Stimulated activated CD4-positive, alpha-beta T cell treated with anti-CD3 and anti-CD28 coated beads, Interleukin-4, amount 100 ng/mL, for 1 hour (primary cell): ENCODE measurements at places on chromosomes 12 and 14.

DNA sequence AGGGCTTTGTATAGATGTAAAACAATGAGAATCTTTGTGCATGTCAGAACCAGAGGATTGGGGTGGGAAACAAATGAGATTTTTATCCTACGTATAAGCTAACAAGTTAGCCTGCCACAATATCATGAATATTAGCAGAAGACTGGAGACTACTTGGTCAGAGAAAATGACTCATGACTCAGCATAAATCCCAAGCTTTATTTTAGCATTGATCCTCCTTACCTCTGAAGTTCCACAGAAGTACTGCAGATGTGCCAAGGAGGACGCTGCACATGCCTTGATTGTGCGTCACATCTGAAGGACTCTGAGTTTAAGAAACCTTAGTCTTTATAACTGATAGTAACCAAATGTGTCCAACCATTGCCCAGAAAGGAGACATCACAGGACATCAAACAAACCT is 234.0 kb upstream of the RPL10L start:
- DNase-seq = no peak

DNA sequence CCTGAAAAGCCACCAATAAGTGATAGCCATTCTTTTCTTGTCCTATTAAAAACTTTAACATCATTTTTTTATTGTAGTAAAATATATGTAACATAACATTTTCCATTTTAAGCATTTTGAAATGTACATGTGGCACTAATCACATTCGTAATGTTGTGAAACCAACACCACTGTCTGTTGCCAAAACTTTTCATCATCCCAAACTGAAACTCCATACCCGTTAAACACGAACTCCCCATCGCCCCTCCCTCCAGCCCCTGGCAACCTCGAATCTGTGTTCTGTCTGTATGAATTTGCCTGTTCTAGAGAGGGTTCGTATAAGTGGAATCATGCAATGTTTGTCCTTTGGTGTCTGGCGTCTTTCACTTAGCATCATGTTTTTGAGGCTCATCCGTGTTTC is 75.9 kb downstream of the CCDC92 start:
- no peak for DNase-seq

DNA sequence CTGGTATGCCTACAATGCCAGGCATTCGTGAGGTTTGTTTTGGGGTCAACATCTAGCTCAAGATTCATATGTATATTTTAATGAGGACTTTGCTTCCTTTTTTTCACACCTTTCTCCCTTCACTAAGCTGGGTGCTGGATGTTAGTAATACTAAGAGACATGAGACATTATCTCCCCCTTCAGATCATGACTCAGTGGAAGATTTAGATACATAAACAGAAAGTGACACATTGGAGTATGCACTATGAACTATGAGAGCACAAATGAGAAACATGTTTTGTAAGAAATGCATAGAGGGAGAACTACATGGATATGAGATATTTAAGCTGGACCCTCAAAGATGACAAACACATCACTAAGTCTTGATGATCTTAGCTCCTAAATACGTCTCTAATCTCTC is 286.3 kb downstream of the RPAP3 start:
- no peak for DNase-seq

- DNase-seq = no peak
These were observed 663 bp downstream of the WASHC3 start for GRCh38 chr12:102061096-102061559.

DNA sequence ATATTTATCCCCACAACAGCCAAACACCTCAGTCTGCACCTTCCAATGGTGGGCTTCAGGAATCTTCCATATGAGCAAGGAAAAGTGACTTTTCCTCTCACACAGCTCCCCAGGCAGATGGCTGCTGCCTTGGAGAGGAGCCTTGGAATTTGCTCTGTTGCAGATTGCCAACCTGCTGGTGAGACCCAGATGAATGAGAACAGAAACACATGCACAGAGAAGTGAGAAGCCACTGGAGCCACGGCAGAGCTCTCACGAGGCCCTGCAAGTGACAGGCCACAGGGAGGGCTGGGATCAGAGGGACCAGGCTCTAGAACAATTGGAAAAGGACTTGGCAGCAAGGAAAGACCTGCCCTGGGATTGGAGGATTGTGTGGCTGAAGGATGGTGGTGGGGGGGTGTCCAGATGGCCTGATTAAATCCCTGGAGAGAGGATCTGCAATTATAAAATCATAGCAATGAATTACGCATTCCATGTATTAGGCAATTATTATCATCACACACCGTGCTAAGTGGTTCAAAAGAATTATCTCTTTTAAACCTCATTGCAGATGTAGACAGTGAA is 84.9 kb upstream of the PWP1 start:
- no peak for DNase-seq

GRCh38 chr12:94190623-94191022 is 42.2 kb downstream of the PLXNC1 start:
- DNase-seq = no peak

DNA sequence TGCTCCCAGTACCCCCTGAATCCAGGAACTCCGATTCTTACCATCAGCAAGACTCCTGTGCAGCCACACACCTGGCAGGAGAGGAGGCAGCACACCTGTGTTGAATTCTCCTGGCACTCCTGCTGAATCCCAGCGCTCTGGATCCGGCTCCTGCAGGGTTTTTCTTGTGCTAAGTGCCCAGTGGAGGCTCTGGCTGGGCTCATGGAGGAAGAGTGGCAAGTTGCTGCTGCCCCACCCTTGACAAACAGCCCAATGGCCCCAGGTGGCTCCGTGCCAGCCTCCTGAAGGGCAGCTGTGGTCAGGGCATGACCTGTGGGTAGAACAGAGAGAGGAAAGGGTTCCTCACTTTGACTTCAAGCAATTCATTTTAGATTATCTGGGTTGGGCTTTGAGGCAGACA is 20.0 kb downstream of the CRACR2A start:
- no peak for DNase-seq

- peak; percentile 15 for DNase-seq
These were observed 1089.1 kb downstream of the SLC6A15 start for GRCh38 chr12:83823386-83824045.

DNA sequence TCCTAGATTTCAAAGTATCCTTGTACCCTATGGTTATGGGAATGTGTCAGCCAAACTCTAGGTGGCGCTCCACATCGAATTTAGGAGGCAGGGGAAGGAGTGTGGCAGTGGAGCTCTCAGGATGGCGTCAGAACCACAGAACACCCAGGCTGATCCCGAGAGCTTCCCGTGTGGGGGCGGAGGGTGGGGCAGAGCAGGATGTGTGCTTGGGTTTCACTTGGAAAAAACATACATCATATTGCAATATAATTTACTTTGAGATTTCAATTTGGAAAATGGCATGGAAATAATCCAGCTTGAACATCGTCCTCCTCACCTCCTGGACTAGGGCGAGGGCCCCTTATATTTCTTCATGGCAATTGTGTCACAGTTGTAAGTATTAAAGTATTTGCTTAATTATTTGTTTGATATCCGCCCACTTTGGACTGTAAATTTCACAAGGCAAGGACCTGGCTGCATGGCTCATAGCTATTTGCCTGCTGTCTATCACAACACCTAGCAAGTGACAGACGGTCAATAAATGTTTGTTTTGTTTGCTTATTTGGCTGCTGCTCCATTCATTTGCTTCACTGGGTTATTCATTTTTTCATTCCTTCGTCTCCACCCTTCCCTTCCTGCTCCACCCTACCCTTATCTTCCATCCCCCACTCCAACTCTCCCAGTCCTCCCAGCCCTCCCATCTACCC is 221.5 kb upstream of the HMGA2 start:
- peak; percentile 14 for DNase-seq

DNA sequence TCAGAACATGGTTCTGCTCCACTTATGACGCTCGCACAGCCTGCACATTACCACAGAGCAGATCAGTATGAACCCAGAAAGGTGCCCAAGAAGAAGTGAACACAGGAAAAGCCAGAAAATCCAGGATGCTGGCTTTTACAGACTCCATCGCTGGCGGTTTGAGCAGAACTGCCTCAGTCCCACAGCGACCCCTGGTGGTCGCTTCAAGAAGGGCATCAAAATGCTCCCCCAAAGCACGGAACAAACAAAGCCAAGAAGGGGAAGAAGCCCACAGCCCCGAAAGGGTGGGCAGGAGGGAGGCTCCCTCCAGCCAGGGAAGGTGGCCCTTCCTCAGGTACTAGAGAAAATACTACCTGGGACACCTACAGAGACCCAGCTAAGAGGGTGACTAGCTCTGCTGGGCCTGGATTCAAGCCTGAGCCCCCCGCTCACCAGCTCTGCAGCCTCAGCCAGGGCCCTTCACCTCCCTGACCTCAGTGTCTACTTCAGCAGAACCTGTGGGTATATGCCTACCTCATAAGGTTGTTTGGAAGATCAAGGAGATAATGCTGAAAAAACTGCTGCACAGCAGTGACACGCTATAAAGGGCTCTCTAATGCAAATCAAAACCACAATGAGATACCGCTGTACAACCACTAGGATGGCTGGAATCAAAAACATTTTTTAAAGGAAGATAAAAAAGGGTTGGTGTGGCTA is 98.1 kb downstream of the NCOR2 start:
- DNase-seq = peak; percentile 28

DNA sequence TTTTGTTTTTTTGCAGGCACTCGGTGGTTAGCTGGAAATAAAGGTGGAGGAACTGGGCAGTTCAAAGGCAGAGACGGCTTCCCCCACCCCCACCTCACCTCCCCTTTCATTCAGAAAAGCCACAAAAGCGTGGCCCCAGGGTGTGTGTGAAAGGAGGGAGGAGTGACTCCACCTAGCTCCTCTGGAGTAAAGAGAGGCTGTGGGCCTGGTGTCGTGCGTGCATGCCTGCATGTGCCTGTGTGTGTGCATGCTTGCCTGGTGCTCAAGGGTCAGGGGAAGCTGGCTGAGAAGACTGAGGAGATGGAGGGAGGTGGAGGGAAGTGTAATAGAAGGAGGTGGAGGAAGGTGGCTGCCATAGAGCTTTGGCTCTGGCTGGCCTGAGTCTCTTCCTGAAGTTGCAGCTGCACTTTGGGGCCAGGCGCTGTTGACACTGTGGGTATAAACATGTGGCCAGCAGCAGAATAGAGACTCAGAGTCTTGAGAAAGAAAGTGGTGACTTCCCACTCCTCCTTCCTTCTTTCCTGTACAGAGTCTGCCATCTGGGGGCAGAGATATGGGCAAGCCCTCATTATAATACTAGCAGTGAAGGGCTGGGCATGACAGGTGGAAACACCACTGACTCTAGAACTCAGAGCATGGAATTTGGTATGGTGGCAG is 36.9 kb upstream of the SINHCAF start:
- DNase-seq = peak; percentile 2

DNA sequence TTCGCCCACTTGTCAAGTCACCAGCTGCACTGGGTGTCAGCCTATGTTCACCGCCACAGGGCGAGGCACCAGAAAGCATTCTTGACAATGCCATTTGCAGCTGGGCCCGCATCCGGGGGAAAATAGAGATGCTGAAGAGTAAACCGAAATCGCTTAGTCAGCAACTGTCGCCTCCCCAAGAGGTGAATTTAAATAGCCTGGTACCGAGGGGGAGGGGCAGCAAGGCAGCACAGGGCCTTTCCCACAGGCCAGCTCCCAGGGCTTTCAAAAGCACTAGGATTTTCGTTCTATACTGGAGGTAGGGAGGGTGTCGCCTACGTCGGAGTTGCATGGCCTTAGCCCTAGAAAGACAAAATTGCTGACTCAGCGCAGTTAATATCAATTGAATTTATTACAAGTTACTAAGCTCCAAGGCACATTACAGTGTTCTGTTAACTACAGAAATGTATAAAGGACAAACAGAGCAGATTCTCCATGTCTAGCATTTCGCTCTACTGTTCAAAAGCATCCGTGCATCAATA is 4.3 kb downstream of the IRF2BPL start:
- DNase-seq = peak; percentile 69

DNA sequence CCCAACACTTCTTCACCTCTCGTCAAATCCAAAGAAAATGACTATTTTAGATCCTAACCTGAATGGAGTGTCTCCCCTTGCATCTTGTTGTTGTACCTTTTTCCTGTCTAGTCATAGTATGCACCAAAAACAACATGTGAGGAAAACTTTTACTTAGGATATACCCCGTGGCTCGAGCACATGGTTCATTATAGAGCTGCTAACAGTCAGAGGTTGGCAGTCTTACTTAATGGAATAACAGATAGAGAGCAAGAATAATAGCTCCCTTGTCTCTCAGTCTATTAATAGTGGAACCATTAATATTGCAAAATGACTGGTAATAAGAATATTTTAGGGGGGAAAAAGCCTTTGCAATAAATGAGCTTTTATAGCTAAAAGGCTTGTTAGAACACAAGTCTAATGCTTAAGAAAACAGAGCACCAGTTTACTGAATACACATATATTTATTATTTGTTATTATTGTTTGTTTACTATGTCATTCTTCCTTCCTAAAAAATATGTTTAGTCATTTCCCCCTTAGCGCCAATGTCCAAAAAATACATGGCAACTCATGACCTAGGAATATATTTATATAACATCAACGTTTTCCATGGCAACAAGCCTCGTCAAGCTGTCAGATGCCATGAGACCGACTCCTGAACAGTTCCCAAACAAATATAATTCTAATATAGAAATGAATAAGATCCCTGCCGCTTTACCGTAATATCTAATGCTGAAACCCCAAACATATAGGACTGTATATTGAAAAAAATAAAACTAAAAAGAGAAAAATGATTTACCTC is 592.4 kb downstream of the SOX5 start:
- DNase-seq = no peak

DNA sequence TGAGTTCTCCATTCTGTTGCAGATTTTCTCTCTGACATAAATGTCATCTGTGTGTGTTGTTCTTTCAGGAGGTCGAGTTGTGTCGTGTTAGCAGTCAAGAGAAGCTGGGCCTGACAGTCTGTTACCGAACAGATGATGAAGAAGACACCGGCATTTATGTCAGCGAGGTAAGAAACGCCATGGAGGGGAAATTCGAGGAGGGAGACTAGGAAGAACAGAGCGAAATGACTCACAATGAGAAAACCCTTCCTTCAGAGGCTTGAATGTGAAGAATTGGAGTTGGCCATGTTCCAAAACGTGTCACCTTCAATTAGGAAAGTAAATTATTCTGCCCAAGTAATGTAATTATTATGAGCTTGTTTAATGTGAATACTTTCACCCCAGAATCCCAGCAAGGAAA is 364.5 kb downstream of the PDZRN4 start:
- DNase-seq = no peak
